ENCODE measurements at places on chromosomes 1 and 21.

GRCh38 chr1:208089149-208089548, 155.0 kb downstream of the PLXNA2 start:
- DNase-seq = no peak

DNA sequence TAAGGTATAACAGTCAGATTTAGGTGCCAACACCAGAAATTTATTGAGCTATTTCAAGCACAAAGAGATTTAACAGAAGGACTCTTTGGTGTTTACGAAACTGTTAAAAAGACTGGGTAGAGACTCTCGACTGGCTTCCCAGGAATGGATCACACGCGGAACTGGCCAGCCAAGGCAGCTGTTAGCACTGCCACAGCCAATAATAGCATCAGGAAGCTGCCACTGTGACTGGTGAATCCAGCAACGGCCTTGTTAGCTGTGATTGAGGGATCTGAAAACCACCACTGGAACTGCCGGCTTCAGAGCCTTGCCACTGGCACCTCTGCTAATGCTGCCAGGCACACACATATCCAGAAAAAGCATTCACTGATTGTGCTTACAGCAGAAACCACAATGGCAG, 10.6 kb upstream of the SIM2 start:
- no peak for DNase-seq

DNA sequence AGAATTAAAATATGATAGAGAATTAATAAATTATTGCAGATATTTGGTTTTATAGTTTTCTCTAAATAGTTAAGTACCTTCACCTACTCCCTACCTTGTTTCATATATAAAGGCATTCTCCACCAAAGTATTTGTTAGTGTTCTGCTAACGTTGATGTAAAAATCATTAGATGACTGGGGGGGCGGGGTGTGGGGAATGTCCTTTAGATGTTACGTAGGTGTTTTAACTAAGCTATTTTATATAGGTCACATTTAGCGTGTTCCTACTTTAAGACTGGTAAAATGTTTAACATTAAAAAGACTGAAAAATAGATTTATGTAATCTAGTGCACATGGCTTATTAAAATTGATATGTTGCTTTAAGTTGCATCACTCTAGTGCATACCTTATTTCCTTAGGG, 48.6 kb downstream of the PTPRC start:
- DNase-seq = no peak

DNA sequence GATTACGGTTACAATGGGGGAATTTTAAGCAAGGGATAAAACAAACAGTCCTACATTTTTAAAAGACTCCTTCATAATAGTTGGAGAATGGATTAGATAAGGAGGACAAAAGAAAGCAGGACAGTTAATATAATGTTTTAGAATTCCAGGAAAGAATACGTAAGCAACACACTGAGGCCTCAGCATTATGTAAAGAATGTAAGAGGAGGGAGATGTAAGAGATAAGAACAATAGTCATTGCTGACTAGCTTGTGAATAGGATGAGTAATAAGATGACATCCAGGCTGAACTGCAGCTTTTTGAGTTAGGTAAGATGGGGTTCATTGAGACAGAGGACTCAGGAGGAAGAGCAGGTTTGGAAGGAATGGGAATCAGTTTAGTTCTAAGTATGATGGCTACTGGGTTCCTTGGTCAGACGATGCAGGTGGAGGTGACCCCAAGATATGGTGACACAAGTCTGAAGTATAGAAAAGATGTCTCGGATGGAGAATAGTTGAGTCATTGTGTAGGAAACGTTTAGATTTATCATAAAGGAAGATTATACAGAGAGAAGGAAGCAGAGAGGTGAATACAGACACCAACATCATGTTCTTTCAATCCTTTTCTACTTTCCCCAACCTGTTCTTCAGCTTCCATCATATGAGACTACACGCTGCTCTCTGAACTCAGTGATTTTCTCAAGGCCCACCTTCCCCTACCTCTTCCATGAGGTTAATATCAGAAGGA, 372.8 kb downstream of the PTBP2 start:
- DNase-seq = no peak

- DNase-seq = no peak
Observed at GRCh38 chr1:228305721-228306152, 97.9 kb downstream of the OBSCN start.

DNA sequence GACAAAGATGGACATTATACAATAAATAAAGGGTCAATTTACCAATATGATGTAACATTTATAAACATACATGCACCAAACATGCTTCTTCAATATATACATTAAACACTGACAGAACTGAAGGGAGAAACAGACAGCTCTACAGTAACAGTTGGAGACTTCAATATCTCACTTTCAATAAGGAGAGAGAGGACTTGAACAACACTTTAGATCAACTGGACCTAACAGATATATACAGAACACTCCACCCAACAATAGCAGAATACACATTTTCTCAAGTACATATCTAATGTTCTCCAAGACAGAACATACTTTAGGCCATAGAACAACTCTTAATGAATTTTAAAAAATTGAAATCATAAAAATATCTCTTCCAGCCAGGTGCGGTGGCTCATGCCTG, 50.6 kb upstream of the TTC39A start:
- DNase-seq = no peak

DNA sequence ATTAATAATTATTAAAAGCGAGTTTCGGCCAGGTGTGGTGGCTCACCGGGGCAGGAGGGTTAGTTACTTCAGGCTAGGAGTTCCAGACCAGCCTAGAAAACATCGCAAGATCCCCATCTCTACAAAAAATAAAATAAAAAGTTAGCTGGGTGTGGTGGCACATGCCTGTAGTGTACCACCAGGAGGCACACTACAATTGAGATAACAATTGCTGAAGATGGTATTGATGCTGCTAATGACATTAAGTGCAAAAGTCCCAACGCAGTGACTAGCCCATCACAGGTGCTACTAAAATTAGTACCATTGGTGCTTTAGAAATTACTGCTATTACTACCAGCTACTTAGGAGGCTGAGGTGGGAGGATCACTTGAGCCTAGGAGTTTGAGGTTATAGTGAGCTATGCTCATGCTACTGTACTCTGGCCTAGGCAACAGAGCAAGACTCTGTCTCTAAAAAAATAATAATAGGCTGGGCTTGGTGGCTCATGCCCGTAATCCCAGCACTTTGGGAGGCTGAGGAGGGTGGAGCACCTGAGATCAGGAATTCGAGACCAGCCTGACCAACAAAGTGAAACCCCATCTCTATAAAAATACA, 156.6 kb downstream of the GREM2 start:
- DNase-seq = no peak

- no peak for DNase-seq
Observed at GRCh38 chr1:225973158-225973557, 26.0 kb downstream of the SDE2 start.

DNA sequence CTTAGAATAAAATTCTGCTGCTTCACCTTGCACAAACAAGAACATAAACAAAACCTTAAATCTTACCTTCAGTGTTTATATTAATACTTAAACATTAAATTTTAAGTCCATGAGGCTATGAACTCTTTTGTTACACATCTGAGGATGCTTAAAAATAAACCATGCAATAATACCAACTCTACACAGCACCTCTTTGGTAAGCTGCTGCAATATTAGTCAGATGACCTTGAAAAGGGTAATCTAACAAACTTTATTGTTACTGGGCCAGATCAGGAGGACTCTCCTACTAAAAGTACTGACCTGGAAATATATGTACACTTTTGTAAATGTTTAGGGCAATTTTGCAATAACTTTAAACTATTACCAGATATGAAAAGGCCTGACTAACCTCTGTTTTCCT, 763 bp downstream of the SIKE1 start:
- DNase-seq = no peak

GRCh38 chr1:83673312-83673711, 325.6 kb downstream of the TTLL7 start:
- no peak for DNase-seq

DNA sequence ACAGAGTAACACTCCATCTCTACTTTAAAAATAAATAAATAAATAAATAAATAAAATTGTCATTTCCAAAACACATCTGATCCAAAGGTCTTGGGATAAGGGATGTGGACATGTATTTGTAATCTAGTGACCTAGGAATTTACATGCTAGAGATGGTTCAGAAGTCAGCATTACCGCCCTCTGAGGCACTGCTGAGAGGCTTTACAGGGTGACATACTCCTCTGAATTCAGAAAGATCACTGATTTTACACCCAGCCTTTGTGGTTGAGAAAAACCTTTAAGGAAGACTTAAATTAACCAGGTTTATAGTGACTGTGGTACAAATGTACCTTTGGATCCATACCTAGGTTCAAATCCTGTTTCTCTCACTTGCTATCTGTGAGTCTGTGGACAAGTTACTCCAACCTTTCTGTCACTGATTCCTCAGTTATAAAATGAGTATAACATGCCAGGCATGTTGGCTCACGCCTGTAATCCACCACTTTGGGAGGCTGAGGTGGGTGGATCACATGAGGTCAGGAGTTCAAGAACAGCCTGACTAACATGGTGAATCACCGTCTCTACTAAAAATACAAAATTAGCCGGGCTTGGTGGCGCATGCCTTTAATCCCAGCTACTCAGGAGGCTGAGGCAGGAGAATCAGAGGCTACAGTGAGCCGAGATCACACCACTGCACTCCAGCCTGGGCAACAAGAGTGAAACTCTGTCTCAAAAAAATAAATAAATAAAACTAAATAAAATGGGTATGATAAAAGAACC, 20.1 kb downstream of the OSBPL9 start:
- no peak for DNase-seq

DNA sequence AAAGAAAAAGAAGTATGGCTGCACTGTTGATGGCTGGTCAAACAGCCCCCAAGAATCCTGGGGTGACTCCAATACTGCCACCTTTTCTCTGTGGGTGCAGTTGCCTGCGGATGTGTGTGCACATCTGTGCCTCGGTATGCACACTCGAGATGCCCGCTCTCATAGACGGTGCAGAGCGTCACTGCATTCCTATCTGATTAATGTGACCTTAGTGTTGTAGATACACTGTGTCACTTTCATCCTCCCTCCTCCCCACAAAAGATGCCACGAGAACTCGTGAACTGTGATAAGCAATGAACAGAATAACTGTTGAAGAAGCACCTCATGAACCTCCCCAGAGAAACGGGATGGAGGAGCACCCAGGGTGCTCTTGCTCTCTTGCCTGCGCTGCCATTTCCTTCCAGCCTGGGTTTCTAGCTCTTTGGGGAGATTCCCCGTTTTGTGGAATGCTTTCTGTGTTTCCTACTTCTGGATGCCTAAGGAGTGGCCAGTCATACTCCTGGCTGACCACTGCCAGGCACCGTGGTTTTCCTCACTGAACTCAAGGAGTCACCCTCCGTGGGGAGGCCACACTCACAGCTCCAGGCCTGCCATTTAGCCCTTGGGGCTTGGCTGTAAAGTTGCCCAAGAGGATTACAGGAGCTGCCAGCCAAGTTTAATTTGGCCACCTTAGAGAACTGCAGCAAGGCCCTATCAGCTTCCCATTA, 32.0 kb downstream of the NTPCR start:
- DNase-seq = no peak

DNA sequence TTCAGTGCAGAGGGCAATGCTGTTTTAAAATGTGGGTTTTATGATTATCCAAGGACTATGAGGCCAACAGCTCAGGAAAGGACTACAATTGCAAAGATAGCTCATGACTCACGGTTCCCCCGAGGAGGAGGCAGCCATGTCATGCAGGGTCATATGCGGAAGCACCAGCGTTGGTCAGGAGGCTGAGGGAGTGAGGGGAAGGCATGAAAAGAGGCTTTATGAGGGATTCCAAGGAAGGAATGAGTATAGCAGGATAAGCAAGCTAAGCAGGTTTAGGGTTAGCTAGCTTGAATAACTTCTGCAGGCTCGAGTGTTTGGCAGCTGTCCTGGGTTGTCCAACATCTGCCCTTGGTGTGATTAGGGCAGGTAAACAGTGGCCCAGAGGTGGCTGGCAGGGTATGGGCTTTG, 495.1 kb downstream of the SETD4 start:
- DNase-seq = no peak

DNA sequence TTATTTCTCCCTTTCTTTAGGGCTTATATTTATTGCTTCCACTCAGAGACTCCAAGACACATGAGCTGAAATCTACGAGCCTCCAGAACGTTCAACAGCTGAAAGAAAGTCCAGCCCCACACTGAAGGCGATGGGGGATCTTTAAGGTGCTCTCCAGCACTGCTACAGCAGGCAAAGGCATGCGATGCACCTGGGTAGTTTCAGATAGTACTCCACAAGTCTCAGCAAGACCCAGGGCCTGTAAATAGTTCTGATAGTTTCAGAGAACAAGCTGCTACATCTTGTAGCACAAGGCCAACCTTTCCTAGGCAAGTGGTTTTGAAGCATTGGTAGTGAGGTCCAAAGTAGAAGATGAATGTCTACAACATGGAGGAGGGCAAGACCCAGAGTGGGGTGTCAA, 2.2 kb upstream of the HSD3B1 start:
- no peak for DNase-seq

DNA sequence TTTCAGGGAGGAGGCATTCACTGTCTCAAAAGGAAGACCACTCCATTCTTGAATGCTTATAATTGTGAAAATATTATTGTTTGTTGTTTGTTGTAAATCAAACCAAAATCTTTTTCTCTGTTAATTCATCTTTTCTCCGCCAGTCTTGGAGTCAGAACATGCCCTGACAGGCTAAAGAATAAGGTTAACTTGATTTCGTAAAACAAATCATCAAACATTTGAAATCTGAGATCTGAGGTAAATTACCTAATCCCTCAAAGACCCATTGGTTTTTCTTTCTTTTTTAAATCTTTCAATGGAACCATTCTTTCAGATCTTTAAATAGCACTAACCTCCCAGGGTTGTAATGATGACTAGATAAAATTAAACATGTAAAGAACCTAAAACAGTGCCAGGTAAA, 430.1 kb upstream of the PTBP2 start:
- no peak for DNase-seq
